ENCODE measurements at places on chromosomes 5 and 9.

DNA sequence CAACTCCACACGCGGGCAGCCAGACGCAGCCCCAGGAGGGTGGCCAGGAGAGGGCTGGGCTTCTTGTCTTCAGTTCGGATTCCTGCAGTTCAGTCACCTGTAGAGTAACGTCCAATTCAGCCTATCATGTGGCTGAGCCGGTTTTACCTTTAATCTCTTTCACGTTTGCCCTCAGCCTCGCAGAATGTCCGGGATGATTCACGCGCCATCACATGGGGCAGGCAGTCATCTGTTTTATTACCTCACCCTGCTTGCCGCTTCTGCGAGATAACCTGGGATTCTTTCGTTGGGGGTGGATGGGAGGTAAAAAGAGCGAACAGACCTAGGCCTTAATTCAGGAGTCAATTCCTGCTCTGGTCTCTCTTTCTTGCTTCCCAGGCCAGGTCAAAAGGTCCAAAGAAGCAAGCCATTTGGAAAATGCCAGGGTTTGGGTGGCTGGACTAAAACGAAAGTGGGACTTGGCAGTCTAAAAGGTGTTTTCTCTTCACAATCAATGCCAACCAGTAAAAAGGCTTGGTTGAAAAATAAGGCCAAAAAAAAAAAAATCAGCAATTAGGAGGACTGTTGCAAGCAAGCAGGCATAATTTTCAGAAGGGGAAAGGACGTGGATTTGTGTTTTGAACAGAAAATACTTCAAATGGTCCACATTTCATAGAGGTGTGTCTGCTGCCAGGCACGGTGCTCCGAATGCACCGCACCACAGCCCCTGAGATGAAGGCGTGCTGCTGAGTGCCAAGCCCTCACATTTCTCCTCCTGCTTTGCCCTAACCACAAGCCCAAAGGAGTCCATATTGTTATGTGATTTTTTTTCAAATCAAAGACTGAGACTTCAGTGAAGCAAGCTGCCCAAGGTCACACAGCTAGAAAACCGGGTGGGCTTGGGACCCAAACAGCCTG lies 2.8 kb upstream of the WWC1 start:
- no peak for DNase-seq

- no peak for DNase-seq
These were observed 12.5 kb upstream of the SYNPO start for GRCh38 chr5:150627731-150628545.

DNA sequence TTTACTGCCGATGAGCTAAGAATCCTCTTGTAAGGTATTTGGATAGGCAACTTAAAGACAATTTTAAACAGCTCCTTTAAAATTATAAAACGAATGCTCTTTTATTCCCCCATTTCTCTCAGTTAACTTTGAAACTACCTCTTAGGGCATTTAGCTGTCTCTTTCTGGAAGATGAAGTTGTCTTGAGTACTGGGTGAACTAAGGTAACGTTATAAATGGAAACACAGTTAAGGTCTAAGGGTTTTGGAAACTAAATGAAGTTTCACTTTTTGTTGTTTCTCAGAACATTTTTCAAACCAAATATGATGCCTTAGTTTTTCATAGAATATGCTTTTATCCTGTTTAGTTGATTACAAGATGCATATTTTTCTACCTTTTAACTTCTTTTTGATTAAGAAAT lies 6.8 kb downstream of the UBE2R2 start:
- DNase-seq: no peak

DNA sequence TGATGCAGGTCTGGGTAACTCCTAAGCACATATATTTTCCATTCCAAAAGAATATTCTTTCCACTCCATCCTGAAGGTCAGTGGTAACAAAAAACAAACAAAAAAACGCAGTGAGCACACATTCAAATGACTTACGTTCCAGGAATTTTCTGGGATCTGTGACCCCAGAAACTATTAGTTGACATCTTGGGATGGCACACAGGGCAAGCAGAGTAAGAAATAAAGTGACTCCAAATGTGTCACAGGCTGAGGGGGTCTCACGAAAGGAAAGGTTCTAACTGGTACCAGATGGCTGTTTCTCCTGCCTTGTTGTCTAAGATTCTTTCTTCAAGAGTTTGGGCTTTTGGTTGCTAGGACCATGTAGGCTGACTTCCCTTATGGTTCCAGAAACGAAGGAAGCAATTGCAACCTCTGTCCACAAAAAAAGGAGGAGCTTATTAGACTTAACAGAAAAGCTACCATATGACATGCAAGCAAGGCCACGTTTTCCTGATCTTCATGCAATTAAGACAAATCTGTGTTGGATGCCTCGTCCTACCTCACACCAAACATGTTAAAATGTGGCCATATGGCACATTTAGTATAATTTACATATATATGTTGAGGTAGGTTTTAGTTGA lies 32.7 kb downstream of the PTGS1 start:
- no peak for DNase-seq

- DNase-seq: no peak
These were observed 69.4 kb upstream of the LHFPL2 start for GRCh38 chr5:78717674-78718584.

GRCh38 chr5:138077064-138077696 lies 6.7 kb upstream of the WNT8A start:
- peak; percentile 37 for DNase-seq

- DNase-seq: no peak
These were observed 711.0 kb upstream of the CTNND2 start for GRCh38 chr5:12615141-12615820.

DNA sequence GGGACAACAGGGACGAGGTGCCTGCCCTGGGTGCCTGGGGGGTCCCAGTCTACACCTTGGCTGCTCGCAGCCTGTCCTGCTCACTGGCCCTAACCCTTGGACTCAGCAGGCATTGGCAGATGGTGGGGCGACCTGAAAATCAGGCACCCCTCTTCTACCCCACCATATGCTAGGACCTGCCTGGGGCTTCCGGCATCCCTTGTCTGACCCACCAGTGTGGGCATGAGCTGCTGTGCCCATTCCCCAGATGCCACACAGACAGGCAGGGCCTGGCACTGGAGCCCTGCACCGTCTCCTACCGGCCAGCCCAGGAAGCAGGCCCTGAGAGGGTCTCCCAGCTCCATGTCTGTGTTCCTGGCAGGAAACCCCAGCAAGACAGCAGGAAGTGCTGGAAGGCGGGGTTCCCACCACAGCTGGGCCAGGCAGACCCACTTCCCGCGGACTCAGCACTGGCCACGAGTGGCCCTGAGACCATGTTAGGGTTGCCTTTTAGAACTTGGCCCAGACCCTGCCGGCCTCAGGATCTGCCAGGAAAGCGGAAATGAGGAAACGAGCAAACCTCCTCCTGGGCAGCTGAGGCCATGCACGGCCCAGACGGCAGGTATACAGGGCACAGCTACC lies 3.1 kb downstream of the NINJ1 start:
- no peak for DNase-seq

DNA sequence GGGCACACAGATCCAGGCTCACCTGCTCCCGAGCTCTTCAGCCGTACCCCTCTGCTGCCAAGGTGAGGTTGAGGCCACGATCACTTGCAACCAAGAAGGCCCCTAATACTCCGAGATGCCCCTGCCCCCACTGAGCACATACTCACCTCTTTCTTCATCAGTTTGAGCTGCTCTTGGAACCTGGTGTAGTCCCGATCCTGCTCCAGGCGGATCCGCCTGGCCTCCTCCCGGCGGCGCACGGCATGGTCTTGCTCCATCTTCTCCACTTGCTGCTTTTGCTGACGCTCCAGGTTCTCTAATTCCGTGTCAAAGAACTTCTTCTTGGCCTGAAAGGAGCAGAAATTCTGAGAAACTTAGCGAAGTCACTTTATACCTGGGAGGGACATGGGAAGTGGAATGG lies 75.7 kb upstream of the FBXW11 start:
- DNase-seq: no peak

All from smooth muscle cell of the brain vasculature (primary cell).